ENCODE measurements at places on chromosomes 12 and 14.

DNA sequence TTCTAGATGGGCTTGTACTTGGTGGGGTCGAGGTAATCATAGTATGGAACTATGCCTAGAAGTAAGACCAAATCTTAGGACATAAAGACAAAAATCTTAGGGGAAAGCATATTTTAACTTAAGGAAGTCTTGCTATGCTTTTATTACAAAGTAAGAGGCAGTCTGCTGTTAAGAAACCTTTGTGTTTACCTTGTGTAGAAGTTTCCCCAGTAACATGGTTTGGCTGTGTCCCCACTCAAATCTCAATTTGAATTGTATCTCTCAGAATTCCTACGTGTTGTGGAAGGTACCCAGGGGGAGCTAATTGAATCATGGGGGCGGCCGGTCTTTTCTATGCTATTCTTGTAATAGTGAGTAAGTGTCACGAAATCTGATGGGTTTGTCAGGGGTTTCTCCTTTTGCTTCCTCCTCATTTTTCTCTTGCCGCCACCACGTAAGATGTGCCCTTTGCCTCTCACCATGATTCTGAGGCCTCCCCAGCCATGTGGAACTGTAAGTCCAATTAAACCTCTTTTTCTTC, 162.5 kb upstream of the ABCD2 start:
- no peak for DNase-seq

DNA sequence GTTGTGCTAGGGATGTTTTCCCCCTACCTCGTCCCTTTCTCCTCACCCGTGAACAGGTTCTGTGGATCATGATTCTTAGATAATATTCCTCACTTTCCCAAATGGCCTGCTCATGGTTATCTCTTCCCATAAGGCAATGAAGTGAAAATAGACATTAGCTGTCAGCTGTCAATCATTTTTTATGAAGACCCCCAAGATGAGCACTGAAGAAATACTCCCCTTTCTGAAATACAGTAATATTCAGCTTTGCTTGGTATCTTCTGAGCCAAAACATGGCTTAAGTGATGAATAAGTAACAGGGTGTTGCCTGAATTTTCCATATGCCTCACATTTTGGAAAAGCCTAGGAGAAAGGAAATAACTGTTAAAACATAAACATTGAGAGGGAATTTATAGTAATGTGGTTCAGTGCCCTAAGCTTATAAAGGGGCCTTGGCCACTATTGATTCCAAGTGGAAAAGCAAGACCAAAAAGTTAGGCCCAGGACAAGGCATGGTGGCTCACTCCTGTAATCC, 70.7 kb upstream of the NAP1L1 start:
- DNase-seq = no peak

DNA sequence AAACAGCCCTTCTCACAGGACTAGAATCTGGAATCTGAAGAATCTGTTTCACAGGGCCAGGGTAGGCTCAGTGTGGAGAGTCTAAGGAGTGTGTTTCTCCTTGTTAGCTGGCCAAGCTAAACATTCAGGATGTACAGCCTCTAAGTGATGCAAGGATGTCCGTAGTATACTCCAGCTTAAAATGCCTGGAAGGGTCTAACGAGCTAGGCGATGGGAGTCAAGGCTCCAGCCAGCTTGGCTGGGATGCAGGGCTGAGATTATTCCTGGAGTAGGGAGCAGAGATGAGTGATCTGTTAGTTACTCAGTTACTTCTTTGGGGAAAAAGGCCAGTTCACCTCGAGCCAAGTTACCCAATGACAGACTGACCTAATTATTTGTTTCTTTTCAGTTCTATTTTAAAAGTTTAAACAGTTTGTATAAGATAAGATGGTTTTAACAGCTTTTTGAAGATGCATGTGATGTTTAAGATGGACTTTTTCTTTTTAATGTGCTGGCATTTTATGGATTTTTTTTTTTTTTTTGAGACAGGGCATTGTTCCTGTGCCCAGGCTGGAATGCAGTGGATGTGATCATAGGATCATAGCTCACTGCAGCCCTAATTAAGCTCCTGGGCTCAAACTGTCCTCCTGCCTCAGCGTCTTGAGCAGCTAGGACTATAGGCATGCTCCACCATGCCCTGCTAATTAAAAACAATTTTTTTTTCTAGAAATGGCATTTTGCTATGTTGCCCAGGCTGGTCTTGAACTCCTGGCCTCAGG, 41.1 kb downstream of the SYNE2 start:
- DNase-seq = no peak

DNA sequence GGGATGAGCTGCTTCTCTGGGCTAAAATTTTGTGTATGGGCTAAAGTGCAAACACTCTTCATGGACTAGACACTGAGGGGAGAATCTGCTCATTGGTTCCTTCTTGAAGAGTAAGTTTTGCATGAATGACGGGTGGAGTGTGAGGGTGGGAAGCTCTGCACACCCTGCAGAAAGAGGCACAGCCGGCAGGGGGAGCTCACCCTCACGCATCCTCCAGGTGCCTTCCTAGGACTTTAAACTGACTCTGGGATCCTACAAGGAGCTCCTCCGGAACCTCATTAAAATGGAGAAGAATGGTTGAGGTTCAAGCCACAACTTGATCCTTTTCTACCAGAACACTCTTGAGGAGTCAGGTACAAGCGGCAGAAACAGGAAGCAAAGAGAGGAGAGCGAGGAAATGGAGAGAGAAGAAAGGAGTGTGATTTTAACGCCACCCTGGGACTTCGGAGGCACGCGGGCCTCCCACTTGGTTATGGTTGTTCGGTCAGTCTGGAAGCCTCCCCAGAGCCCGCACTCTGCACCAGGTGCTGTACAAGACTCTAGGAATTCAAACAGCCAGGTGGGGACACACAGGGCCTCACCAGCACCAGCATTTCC, 87.5 kb downstream of the SETD3 start:
- DNase-seq = no peak

DNA sequence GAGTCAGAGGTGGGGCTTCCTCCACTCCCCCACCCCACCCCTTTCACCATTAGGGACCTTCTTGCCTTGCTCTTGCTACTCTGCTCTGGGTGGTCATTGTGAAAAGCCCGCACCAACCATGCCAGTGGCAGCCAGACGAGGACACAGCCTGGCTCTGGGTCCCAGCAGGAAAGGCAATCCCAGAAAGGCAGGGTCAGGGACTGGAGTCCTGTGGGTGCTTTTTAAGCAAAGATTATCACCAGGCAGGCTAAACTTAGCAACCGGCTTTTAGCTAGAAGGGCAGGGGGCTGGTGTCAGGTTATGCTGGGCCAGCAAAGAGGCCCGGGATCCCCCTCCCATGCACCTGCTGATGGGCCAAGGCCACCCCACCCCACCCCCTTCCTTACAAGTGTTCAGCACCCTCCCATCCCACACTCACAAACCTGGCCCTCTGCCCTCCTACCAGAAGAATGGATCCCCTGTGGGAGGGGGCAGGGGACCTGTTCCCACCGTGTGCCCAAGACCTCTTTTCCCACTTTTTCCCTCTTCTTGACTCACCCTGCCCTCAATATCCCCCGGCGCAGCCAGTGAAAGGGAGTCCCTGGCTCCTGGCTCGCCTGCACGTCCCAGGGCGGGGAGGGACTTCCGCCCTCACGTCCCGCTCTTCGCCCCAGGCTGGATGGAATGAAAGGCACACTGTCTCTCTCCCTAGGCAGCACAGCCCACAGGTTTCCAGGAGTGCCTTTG, 1.2 kb upstream of the GAPDH start:
- DNase-seq = peak; percentile 68

DNA sequence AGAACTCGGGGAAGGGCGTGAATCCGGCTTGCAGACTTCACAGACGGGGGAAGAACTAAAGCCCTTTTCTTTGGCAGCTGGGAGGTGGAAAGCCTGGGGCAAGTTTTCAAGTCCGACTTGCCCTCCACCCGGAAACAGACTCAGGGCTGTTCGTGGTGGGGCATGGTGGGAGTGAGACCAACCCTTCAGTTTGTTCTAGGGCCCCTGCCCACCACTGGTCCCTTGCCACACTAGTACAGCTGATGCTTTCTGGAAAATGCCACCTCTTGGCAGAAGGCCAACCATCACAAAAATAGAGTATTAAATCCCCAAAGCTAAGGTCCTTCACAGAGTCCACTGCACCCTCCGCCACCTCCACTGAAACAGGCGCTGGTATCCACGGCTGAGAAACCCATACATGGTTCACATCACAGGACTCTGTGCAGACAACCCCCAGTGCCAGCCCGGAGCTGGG, 50.4 kb upstream of the DDX11 start:
- no peak for DNase-seq

DNA sequence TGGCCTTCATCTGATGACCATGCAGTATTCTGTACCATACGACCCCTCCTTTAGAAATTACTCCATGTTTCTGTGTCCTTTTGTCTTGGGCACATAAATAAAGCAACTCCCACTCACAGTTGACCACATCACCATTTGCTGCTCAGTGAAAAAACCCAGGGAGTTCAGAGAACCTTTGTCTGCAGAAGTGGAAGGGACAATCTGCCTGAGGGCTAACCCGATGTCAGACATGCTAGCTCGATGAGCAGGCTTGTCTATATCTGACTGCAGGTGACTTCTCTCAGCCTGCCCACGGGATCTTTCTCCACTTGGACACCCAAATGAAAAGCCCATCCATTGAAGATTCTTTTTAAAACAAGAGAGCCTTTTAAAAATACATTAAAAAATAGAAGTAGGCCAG, 45.7 kb upstream of the GRIP1 start:
- no peak for DNase-seq

GRCh38 chr14:69928111-69928523, 48.9 kb downstream of the SMOC1 start:
- no peak for DNase-seq

- DNase-seq = peak; percentile 65
Measured at GRCh38 chr12:101414533-101415119, 7.1 kb upstream of the ARL1 start.

- no peak for DNase-seq
Measured at GRCh38 chr12:49537752-49538509, 899 bp upstream of the KCNH3 start.

DNA sequence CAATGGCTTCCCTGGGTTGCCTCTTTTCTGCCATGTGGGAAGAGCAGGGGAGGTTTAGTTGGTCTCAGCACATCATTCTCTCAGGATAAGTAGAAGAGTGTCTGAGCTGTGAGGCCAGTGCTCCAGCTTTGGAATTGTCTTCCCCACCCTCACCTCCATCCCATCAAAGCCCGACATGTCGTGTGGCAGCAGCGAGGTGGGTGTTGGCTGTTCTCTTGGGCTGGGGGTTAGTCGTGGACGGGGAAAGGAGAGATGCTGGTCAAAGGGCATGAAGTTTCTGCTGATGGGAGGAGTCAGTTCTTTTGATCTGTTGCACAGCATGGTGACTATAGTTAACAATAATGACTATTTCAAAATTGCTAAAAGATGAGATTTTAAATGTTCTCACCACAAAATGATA, 404.2 kb downstream of the TMEM121 start:
- DNase-seq = no peak

- DNase-seq = no peak
Measured at GRCh38 chr12:130644146-130644545, 72.0 kb downstream of the RIMBP2 start.

DNA sequence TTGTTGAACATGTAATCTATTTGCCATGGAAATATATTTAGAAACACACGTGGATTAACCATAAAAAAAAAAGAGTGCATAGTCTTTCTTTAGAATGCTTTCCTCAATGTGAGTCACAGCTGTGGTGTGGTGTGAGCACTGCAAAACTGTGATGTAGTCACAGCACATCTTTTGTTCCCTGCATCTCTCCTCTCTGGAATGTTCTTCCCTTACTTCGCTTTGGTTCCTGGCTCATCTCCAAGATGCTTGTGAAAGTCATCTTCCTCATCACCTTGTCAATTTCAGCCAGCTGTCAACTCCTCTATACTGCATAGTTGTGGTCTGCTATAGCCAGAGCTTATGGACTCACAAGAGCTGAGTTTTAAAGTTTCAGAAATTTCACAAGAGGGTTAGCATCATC, 60.2 kb downstream of the STAB2 start:
- DNase-seq = no peak

DNA sequence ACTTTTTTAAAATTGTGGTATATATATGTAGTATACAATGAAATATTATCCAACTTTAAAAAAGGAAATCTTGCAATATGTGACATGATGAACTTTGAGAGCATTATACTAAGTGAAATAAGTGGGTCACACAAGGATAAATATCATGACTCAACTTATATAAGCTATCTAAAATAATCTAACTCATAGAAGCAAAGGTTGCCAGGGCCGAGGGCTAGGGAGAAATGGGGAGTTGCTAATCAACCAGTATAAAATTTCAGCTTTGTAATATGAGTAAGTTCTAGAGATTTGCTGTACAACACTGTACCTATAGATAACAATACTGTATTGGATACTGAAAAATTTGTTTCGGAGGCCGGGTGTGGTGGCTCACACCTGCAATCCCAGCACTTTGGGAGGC, 38.5 kb downstream of the TAOK3 start:
- no peak for DNase-seq

DNA sequence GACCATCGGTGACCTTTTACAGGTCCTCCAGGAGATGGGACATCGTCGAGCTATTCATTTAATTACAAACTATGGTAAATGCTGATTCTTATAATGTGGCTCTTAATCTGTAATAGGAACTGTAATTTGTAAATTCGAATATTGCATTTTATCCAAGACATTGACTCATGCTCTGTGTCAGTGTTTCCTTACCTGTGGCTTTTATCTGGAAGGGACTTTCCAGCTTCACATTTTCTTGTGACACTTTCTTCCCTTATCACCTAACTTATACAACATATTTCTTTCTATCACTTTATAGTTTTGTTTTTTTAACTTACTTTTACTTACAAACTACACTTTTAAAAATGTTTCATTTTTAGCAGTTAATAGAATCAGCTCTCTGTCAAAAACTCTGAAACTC, 14.8 kb downstream of the IRAK3 start:
- DNase-seq = no peak

GRCh38 chr12:10289005-10289754, 18.5 kb upstream of the KLRD1 start:
- no peak for DNase-seq

DNA sequence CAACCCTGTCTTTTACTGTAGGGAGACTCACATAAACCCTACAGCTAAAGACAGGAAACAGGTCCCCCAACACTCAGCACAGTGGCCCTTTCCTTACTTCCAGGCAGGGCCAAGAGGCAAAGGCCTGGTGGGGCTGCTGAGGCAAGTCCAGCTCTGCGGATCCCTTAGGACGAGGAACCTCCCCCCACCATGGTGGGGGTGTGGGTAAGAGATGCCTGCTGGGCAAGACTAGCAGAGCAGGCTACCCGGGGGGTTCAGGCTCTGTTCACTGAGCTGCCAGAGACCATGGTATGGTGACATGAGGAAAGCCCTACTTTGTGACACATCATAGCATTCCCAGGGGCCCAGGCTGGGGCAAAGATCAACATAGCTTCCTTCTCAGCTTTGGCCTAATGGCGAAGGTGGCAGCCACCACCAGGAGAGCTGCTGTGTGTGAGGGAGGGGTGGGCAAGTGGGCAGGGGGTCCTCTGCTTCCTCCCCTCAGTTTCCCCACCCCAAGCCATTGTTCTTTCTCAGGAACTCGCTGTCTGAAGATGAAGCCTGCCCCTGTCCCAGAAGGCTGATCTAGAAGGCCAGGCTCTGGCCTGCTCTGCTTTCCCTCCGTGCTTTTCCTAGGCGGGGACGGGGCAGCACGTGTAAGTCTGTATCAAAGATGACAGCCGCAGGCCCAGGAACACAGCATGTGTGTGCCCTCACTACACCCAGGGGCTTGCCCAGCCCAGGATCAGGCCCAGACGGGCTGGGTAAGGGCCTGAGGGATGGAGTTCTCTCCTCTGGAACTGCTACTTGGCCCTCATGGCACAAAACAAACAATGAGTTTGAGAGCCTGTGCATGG, 10.1 kb upstream of the TINF2 start:
- no peak for DNase-seq

- DNase-seq = no peak
Measured at GRCh38 chr14:33165144-33165925, 226.7 kb downstream of the NPAS3 start.

GRCh38 chr12:92218394-92219077, 72.9 kb upstream of the BTG1 start:
- DNase-seq = no peak
